ENCODE measurements at places on chromosomes 5 and 9.

DNA sequence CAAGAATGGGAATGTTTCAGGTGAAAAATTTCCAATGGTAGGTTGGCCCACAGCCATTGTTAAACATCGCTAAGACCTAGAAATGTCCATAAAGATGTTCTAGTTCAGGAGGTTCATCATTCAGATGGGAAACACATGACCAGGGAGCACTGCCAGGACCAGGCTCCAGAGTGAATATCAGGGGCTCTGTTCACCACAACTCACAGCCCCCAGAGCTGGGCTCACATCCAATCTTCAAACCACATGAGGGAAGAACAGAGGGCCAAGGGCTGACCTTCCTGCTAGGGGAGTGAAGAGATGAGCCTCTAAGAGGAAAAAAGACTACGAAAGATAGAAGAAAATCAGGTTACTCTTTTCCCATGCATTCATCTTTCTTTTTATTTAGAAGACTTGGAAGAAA, 205.8 kb downstream of the SEMA5A start:
- DNase-seq, result no peak

DNA sequence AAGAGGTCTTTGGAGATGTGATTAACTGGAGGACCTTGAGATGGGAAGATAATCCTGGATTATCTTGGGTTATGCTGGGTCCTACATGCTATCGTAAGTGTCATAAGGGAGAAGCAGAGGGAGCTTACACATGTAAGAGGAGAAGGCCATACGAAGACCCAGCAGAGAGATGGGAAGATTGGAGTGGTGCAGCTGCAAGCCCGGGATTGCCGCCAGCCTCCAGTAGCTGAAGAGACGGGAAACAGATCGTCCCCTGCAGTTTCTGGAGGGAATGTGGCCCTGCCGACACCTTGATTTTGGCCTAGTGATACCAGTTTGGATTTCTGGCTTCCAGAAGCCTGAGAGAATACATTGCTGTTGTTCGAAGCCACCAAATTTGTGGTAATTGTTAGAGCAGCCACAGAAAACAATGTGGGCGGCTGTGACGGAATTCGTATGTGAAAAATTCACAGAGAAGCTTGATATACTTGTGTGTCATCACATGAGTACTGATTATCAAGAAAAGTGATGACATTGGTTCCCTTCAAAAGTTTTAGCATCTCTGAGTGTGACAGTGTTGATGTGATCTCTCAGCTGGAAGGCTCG, 86.9 kb downstream of the CYFIP2 start:
- no peak for DNase-seq

- no peak for DNase-seq
Observed at GRCh38 chr5:131773805-131774204, 23.0 kb downstream of the FNIP1 start.

DNA sequence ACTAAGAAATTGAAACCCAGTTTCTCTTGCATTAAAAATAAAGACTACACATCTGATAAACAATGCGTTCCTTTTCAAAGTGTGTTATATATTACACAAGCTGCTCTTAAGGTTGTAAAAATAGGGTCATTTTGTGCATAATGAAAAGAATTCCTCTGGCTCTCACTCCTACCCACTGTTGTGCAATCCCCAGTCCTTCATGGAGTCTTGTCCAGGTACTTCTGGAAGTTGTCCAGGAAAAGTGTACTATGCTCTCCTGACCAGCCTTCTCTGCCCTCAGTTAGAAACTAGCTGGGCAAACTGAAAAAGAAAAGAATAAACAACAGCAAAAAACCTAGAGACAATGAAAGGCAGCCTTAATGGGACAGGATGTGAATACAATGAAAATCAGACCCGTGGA, 345.5 kb upstream of the PAPPA start:
- DNase-seq, result no peak

DNA sequence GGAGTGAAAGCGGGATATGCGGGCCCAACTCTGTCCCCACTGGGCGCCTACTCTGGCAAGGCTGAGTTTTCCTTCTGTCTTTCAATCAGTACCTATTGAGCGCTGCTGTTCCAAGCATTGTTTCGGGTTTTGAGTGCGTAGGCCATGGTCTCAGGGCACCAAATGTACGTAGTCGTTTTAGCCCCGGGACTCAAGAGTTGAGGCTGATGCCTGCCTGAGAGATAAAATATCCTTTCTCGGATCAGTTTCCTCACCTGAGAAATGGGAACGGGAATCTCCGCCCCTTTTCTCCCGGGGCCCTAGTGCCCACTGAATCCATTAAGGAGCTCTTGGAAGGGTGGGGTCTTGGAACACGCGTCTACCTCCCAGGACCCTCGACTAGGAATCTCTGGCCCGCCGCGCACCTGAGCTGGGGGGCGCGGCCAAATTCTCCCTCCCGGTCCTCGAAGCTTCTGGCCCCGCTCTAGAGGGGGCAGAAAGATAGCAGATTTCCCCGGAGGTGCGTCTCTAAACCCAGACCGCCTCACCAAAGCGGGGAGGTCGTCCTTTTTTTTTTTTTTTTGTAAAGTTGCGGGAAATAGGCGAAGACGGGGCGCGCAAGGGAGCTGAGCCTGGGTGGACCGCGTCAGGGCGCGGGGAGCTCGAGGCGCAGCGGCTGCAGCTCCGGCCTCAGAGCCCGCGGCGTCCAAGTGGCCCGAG, 494 bp upstream of the CXXC5 start:
- no peak for DNase-seq

- no peak for DNase-seq
Observed at GRCh38 chr5:155912291-155912690, 414.7 kb upstream of the SGCD start.

- DNase-seq, result no peak
Observed at GRCh38 chr9:14052359-14052758, 261.6 kb downstream of the NFIB start.

DNA sequence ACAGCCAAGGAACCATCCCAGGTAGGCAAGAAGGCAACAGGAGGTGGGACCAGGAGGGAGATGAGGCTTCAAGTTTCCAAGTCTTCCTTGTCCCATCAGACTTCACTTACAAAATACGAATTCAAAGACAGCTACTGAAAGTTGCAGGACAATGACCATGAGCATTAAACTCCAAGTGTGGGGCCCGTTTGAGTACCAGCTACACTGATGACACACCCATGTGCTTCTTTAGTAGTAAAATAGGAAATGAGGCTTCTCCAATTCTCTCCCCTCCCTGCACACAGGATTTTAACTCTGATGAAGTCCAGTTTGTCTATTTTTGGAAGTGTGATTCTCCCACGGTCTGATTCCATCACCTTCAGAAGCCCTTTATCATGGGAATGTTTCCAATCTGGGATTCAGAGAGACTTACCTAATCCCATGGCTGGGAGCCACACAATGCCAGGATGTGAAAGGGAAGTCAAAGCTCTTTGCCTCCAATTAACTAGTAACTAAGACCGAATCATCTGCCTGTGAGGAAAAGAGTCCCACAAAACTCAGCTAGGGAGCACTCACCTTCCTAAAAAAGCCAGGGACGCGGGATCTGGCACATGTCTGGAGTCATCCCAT, 222.8 kb upstream of the MSX2 start:
- no peak for DNase-seq

DNA sequence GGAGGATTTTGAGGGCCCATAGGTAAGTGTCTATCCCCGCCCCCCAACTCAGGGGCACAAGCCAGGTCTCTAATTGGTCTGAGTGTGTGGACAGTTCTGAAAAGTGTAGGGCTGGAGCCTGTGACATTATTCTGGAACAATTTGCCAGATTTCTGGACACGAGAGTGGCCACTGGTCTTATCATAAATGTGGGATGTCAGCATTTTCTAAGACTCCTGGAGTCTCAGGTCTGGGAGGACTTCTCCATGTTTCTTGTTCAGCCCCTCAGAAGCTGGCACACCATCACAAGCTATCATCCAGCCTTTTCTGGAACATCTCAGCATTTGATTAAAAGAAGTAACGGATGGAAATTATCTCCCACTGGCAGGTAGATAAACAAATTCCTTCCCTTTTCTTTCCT, 141.4 kb downstream of the SEC61B start:
- no peak for DNase-seq

DNA sequence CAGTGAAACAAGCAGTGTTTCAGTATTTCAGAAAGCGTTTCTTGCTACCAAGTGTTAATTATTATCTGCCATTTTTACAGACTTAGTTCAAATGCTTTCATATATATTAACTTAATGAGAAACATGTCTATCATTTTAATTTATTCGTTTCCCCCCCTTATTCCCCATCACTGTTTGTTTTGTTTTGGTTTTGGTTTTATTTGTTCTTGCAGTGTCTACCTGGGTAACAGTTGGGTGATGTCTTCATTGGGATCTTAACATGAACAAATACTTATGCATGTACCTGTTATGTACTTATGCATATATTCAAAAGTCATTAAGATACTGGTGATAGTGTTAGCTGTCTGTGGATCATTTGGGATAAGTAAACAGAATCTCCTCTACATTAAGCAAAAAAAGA, 108.0 kb downstream of the CDC42SE2 start:
- no peak for DNase-seq

DNA sequence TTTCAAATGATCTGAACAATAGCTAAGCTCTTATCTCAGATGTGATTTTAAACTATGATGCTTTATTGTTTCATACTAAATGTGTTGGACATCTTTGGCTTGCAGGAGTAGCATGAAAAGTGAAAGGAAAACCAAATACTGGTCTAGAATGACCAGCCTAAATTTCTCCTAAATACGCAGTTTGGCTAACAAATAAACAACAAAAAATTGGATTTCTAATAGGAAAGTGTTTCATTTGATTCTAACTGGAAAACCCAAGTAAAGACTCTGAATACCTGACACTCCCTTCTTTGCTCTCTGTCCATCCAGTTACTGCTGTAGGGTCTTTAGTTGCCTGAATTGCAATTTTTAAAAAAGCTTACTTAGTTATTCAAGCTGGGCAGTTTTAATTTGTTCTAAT, 111.7 kb upstream of the ACOT12 start:
- DNase-seq, result no peak

- no peak for DNase-seq
Observed at GRCh38 chr5:73759771-73760170, 133.8 kb downstream of the ARHGEF28 start.

DNA sequence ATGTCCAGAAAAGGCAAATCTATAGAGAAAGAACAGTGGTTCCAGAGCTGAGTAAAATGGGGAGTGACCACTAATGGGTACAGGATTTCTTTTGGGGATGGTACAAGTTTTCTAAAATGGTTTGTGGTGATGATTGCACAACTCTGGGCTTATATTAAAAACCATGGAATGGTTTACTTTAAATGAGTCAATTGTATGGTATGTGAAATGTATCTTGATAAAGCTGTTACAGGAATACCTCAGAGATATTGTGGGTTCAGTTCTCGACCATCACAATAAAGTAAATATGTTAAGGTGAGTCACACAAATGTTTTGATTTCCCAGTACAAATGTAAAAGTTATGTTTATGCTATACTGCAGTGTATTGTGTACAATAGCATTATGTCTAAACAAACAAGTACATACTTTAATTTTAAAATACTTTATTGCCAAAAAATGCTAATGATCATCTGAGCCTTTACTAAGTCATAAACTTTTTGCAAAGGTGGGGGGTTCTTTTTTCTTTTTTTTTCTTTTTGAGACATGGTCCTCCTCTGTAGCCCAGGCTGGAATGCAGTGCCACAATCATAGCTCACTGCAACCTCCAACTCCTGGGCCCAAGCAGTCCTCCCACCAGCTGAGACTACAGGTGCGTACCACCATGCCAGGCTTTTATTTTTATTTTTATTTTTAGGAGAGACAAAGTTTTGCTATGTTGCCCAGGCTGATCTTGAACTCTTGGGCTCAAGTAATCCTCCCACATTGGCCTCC, 65.9 kb downstream of the SHOC1 start:
- DNase-seq, result no peak

GRCh38 chr5:128300181-128300580, 216.6 kb downstream of the SLC12A2 start:
- DNase-seq, result no peak

GRCh38 chr9:131590907-131591844, 45.9 kb downstream of the PRRT1B start:
- DNase-seq, result peak; percentile 66

GRCh38 chr5:122327110-122327509, 15.1 kb downstream of the SNCAIP start:
- no peak for DNase-seq

GRCh38 chr5:115816226-115817081, at the start of gene CDO1:
CDO1 (minus strand) TSS chr5:115816659; CDS start chr5:115816397, 262 bp downstream.
- no peak for DNase-seq

DNA sequence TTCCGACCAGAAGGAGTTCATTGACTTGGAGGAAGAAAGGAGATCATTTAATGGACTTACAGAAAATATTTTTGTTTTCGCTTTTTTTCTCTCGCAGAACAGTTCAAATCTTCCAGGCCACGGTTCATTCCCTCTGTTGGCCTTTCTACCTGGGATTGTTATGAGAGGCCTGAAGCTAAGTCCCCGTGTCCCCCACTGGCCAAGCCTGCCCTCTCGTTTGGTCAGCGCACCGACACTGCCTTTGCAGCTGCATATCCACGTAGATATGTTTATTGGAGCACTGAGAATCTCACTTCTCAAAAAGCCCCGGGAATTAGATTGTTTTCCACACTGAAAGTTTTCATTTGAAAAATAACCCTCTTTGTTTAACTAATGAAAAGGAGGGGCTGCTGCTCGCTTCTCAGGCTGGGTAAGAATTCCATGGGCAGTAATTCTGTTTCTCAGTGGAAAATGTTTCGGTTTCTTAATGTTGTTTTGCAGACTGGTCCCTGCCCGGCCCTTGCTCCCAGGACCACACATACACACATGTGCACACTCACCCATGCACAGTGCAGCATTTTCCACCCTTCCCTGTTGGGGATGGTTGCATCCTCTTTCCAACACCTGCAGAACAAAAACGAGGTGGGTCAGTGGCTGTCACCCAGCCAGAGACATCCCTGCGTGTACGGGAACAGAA, 655.7 kb downstream of the BNC2 start:
- DNase-seq, result no peak

- no peak for DNase-seq
Observed at GRCh38 chr9:23492126-23493002, 333.7 kb downstream of the ELAVL2 start.

GRCh38 chr5:119996128-119996527, 366.8 kb downstream of the FAM170A start:
- no peak for DNase-seq

GRCh38 chr5:35799753-35800152, 56.9 kb upstream of the IL7R start:
- no peak for DNase-seq

GRCh38 chr9:5557606-5558587, 47.6 kb downstream of the PDCD1LG2 start:
- DNase-seq, result peak; percentile 19

DNA sequence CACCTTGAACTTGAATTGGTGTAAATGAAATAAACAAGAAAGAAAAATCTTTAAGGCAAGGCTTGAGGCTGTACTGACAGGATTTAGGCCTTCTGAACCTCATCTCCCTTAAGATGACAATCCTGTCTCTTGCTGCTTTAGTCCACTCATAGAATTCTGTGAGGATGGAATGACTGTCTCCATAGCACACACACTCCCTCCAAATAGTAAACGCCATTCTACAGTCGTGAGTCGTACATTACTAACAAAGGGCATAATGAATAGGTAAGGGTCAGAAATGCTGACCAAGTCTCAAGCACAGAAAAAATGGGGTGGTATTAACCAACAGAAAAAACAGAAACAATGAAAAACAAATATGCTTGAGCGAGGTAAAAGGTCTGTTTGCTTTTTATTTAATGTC, 71.8 kb upstream of the SIMC1 start:
- DNase-seq, result no peak
